NCI-H460 (cell line): ENCODE measurements at places on chromosomes 13 and 19. TPM values are rescaled to one million over a fixed set of nuclear protein-coding genes. Genes with fewer than 3 reads are reported as not detected.

DNA sequence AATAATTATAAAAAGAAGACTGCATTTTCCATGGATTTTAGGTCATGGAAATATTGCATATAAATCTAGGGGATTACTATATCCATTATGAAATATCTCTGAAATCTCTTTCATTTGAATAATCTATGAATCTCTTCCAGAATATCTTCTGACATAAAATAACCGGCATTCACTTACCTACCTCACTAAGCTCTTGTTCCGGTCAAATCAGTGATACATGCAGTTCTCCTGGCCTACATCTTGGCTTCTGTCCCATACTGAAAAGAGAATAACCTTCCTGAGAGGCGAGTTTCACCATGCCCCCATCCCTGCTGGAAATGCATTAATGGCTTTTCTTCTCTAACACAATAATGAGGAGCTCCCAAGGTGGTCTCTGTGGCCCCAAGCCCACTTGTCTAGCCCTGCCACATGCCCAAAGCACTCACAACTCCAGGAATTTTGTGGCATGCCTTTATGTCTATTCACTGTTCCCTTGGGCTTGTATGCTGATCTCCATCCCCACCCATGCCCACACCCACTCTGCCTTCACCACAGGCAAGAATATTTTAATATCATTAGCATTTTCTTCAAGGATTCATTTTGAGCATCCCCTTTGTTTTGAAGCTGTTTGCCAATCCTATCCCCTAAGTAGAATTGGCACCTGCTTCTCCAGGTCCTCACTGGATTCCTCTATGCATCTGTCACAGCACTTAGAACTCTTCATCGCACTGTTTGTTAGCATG is 401.6 kb downstream of the COG6 start:
- no peak for DNase-seq

DNA sequence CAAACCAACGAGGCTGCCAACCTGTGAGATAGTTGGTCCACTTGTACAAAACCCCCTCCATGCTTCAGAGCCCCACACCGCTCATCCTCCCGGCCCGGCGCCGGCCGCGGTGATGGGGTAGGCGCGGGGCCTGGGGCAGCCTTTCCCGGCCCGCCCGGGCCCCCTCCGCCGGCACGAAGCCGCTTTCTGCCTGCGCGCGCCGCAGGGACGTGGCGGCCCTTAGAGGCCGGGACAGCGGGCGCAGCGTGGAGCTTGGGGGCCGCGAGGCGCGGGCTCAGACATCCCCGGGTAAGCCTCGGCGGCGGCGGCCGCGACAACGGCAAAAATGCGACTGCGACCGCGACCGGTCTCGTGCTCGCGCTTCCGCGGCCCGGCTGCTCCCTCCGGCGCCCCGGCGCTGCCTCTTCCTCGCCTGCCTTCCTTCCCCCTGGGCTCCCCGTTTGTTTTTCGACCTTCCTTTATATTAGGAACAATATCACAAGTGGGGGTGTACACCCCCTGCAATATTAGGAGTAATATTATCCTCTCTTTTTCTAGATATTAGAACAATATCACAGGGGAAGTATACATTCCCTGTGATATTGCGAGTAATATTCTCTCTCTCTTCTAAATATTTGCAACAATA is 53.9 kb upstream of the CEACAM21 start:
- DNase-seq, result no peak

GRCh38 chr19:43572171-43572588 is 3.1 kb downstream of the XRCC1 start:
- DNase-seq, result no peak

DNA sequence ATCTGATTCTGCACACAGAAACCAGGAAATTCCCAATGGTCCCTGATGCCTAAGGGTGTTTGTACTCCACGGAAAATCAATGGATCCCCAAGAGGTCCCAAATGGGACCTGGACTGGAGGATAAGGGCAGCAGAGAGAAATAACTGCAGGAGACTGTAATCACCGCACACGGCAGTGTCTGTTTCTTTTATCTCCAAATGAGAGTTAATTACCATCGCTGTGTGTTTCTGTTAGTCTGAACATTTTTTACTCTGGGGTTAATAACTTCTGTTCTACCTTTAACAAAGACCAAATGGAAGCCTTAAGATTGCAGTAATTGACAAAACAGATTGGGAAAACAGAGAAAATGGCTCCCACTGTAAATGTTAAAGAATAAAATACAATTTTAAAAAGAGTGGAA is 320.9 kb downstream of the DCLK1 start:
- no peak for DNase-seq

DNA sequence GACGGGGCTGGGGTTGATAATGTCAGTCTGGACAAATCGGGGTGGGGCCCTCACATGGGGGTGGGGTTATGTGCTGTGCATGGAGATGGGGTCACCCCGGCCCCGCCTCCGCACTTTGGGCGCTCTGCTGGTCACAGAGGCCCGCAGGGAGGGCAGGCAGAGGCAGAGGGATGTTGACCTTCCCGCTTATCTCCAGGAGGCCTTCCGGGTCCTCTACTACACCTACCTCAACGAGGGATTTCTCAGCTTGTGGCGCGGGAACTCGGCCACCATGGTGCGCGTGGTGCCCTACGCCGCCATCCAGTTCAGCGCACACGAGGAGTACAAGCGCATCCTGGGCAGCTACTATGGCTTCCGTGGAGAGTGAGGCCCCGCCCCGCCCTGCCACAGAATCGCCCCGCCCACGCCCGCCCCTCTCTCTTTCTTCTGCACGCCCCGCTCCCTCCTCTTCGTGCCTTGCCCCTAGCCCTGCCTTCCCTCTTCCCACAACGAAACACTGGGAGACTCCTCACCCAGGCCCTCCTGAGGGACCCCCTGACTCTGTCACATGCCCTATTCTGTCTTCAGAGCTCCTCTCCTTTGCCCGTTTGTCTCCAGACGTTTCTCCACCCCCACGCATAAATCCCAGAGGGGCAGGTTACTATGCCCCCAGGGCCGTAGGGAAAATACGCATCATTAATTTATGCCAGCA is 32.8 kb downstream of the TMEM161A start:
- DNase-seq, result peak; percentile 32

GRCh38 chr19:35903550-35904179 is 1.3 kb downstream of the HCST start:
- DNase-seq, result peak; percentile 13

DNA sequence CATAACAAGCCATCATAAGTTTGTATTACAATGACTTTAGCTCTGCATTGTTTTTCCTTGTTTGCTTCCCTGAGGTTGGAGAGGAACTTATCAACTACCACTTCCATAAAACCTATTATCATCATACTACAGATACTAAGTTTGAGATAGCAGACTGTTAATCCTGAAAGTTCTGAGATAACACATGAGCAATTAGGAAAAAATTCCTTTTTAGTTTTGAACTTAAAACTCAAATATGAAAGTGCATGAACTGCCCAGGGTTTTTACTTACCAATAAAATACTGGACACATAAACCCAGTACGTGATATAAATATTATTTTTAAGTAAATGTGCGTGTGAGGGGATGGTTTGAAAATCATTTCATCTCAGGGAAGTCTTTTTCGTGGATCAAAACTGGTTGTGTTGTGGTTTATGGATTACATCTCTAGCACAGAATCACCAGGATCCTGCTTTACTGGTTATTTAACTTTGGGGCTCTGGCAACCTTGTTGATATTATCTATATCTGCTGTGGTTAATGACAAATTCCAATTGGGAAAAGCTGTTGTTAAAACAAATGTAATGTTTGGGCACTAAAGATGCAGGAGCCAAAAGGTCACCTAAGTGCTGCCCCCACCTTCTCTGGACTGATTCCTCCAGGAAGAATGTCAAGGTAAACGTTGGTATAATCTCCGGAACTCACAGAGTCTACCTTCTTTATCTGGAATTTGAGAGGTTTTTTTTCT is 12.4 kb downstream of the CDX2 start:
- DNase-seq, result no peak

DNA sequence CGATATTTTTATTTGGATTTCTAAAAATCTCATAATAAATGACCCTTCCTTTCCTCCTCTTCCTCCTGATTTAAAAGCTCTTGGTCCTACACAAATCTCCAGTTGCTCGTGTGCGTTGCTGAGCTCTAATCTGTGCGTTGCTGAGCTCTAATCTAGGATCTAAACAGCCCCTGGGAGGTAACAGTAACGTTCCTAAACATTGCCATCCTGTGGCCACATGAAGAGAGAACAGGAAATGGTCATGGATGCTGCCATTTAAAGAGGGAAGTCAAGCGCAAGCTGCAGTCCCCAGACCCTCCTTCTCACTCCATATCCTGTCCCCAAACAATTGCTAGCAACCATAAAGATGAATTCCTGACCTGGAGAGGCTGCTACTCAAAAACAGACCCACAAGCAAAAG is 170.8 kb downstream of the NUFIP1 start:
- no peak for DNase-seq

GRCh38 chr13:59442461-59442860 is 721.3 kb downstream of the DIAPH3 start:
- DNase-seq, result no peak

DNA sequence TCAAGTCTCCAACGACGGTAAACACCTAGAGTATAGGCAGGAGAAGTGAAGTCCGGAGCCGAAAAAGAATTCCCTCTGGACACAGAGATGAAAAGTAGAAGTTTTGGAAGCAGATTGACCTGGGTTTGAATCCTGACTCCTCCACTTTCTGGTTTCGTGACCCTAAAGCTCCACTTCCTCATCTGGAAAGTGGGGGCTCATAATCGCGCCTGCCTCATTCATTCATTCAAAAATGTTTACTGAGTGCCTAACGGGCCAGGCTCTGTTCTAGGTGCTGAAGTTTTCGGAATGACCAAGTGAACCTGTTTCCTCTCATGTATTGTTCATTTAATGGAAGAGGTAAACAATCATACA is 7.1 kb upstream of the EML2 start:
- no peak for DNase-seq

DNA sequence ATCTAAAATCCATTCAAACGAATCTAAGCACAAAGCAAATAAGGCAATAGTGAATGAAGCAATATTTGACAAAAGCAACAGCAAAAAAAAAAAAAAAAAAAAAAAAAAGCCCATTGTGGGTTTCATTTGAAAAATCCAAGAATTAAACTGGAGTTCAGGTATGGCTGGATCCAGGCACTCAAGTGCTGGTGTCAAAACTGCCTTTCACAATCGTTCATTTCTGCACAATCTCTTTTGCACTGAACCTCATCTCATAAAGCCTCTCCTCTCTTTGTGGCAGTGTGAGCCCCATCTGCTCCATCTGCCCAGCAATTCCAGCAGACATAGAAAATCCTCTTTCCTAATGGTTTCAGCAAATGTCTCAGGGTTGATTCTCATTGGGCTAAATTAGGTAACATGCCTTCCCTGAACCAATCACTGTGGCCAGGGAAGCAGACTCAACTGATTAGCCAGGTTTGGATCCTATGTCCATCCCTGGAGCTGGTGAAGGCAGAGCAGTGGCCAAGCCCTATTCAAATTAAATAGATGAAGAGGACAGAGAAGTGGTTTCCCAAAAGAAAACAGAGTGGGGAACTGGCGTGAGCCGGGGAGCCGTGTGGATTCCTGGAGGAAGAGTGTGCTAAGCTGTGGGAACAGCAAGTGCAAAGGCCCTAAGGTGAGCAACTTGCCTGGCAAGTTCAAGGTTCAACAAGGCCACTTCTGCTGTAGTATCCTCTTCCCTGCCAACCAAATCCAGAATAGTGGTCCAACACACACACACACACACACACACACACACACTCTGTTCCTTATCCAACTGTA is 1.2 kb upstream of the HIF3A start:
- no peak for DNase-seq

DNA sequence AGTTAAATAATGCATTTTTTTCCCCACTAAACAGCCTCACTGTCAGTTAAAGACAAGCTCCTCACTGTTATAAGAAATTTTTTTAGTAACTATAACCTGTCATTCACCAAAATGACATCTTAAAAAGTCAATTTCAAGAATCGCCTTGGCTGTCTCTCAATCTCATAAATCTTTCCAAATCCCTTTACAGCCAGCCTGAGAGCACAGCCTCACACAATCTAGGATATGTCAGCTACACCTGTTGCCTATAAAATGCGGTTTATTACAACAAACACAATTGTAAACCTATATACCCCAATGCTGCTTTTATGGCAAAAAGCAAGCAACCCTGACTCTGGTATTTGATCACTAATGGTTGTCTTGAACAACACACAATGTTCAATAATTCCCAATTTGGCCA is 29.5 kb upstream of the FNDC3A start:
- DNase-seq, result no peak

DNA sequence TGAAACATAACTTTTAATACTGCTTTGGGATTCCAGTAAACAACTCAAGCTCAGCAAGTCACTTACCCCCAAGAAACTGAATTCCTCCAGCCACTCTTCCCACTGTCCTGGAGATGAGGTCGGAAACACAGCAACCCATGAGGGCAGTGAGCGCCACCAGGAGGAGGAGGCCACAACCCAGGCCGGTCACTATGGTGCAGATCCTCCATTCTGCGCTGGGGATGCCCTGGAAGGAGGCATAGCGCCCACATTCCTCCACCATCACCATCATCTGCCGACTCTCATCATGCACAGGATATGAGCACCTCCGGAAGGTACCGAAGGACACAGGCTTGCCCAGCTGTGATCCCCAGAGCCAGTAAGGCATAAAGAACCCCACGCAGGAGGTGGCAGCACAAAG is 2.2 kb downstream of the LHFPL6 start:
- DNase-seq, result no peak

GRCh38 chr19:52336117-52336790 is at the start of gene ZNF610:
Gene ZNF610, plus strand, starts transcription at chr19:52336243. Its CDS starts 12,930 bp downstream, at chr19:52349173.
- peak; percentile 65 for DNase-seq

GRCh38 chr13:98548230-98548629 is 28.7 kb downstream of the STK24 start:
- DNase-seq, result no peak

DNA sequence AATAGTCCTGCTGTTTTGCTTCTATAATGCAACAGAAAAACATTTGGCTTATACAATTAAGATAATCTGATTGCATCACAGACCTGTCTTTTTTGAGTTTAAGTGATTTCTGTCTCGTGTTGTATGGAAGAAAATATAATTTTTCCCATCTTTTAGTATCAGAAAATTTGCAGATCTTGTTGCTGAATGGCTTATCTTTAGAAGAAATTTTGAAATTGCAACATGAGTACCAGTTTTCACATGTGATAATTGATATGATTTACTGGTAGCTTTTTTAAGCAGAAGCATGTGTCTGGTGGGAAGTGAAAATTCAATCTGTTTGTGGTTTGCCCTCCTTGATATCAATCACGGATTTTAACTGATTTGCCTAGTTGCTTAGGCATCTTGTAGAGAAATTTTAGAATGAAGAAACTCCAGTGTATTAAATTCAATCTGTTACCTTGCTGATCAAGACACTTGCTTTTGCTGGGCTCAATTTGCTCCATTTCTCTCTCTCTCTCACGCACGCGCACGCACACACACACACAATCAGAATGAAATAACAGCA is 89.8 kb upstream of the MYCBP2 start:
- DNase-seq, result no peak

GRCh38 chr19:16306728-16307402 is 17.8 kb upstream of the KLF2 start:
- DNase-seq, result no peak

GRCh38 chr13:42106998-42107397 is 58.5 kb downstream of the DGKH start:
- DNase-seq, result no peak

CYP2A7 gene
- not detected in 2 replicates for total RNA-seq

THSD8 gene
- total RNA-seq, result not detected in 2 replicates

KLK6 gene
- total RNA-seq, result not detected in 2 replicates

TSC22D1 gene
- total RNA-seq, result 114 and 154 TPM in 2 replicates

MYO1F gene
- total RNA-seq, result 0.15 and 0.23 TPM in 2 replicates

ZNF844 gene
- not detected in 2 replicates for total RNA-seq

ZNF440 gene
- 0.20 and 0.45 TPM in 2 replicates for total RNA-seq

OR10H5 gene
- total RNA-seq, result not detected in 2 replicates
